Nucleus accumbens (tissue), 56 donors: ENCODE measurements at places on chromosomes 5 and 9.

GRCh38 chr5:9919306-9920030, 289.3 kb upstream of the TAS2R1 start:
- no peak for DNase-seq

- no peak for DNase-seq
Measured at GRCh38 chr9:81534138-81534875, 155.0 kb downstream of the TLE1 start.

DNA sequence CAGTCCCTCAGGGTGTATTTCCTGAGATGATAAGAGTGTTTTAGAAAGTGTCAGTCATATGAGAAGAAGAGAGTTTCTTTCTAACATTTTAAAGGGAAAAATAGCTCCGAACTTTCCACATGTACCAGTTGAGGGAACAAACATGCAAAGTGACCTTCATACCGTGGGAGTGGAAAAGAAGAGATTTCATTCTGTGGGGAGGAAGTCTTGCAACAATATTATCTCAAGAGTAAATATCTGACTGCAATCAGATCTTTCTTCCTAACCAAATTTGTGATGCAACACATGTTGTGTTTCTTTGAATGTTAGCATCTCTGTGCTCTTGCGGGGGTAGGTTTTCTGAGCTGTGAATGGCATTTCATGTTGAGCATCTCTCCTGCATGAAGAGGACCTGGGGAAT, 30.6 kb downstream of the ANKRD55 start:
- no peak for DNase-seq

DNA sequence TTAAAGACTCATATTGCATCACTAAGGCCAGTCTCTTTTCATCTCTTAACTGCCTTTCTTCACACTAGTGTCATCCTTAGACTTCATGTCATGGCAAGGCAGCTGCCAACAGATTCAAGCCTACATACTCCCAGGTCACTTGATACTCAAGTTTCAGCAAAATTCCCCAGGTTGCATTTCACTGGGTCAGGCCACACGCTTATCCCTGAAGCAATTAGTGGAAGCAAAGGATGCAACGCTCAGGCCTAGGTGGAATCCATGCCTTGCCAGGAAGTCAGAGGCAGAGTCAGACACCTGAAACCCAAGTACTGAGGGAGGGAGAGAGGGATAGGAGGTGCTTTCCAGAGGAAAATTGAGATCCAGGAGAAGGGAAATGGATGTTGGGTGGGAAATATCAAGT, 28.9 kb downstream of the YIPF5 start:
- DNase-seq, result no peak

GRCh38 chr5:51378448-51379330, 4.6 kb upstream of the ISL1 start:
- no peak for DNase-seq

DNA sequence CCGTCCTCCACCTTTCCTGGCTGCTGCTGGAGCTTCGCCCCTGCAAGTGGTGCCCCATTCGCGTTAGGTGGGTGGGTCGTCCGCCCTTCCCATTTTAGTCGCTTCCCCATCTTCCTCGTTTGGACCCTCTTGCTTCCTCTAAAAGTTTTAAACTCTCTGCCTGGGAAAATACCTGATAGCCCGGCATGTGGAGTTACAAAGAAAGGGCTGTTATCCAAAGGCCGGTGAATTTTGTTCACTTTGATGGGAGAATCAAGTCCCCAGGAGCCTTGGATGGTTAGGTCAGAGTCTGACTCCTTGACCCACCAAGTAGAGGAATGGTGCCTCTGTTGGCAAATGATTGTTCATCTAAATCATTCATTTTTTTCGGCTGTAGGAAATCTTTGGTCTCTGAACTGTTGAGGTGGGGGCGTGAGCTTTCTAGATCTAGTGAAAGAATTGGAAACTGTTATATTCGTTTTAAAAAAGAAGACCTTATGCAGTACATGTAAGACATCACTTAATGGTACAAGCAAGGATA, 29.5 kb upstream of the APC start:
- no peak for DNase-seq

GRCh38 chr9:109307380-109308240, 13.2 kb downstream of the EPB41L4B start:
- DNase-seq, result no peak

DNA sequence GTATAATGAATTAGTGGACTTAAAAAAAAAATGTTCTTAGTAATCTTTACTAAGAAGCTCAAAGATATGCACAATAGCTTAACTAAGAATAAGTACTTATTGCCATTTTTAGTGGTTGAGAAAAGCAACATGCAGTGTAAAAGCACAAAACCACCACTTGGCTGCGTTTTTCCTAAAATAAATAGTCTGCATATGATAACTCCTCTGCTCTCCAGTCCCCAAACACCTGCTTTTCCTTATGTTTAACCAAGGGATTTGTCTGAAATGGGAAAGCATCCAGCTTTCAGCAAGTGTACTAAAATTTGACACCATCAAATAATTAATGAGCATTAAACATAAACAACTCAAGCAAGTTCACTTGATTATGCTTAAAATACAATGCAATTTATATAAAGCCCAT, 41.4 kb downstream of the PSIP1 start:
- DNase-seq, result no peak
